ENCODE measurements at places on chromosomes 7 and 10.

DNA sequence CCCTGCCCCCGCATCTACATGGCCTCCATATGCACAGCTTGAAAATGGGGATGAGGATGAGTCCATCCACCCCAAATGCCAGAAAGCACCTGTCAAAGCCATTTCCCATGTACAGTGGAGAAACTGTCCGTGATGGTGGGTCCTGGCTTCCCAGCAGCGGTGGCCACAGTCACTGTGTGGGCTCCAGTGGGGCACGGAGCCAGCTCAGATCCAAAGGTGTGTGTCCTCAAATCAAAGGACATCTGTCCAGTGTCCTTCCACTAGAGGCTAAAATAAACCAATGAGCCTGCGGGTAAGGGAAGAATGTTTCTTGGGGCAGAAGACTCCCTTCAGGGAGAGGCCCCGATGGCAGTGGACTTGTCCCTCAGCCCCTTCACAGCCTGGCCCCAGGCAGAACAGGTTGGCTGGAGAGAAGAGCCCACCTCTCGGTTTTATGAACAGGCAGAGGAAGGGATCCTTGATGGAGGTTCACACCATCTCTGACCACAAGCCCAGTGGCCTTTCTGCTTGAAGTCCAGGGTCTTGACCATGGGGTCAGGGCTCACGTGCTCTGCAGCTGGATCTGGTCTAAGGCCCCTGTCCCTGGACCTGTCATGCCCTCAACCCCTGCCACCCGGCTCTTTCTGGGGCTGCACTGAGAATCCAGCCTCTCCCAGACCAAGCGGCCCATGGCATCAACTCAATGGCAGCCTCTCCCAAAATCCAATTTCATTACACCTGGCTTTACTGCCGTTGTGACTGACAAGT, 106.9 kb downstream of the TCERG1L start:
- no peak for DNase-seq

DNA sequence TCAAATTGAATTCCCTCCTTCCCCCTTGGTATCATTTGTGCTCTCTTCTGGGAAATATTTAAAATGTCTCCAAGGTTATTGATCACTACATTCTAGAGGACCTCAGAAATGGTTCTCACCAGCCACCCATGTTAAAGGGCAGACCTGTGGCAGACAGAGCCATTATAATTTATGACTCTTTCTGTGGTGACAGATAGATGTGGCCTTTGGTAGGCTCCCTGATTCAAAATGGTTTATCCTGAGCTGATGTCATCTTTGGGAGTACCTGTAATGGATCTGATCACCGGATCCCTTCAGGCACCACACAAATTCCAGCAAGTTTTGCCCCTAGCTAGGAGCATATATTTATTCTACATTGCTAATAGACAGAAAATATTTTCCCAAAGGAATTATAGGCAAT, 267.5 kb downstream of the SDK1 start:
- DNase-seq = no peak

DNA sequence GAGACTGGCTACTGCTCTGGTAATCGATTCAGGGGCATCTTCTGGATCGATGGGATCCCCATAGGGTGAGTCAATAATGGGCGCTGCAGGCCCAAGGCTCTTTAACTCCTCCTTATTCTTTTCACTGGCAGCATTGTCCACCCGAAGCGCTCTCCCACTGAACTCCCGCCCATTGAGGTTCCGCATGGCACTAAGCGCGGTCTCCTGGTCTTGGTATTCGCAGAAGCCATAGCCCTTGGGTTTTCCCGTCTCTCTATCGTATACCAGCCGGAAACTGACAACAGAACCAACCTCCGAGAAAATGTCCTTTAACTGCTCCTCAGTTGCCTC, 285 bp downstream of the CSTF2T start:
- DNase-seq = no peak

DNA sequence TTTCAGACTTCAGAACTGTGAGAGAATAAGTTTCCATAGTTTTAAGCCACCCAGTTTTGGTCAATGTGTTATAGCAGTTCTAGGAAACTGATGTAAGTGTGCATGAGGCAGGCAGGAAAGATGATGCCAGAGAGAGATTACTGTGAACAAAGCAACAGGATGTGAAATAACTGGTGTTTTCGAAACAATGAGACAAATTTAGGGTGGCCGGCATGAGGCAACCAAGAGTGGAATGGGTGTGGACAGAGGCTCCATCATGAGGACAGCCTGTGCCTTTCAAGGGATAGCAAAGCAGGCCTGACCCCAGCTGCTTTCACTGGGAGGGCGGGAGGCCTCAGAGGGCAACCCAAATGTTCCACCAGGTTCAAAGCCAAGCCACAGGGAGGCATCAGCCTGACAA, 67.3 kb upstream of the UCN3 start:
- no peak for DNase-seq

DNA sequence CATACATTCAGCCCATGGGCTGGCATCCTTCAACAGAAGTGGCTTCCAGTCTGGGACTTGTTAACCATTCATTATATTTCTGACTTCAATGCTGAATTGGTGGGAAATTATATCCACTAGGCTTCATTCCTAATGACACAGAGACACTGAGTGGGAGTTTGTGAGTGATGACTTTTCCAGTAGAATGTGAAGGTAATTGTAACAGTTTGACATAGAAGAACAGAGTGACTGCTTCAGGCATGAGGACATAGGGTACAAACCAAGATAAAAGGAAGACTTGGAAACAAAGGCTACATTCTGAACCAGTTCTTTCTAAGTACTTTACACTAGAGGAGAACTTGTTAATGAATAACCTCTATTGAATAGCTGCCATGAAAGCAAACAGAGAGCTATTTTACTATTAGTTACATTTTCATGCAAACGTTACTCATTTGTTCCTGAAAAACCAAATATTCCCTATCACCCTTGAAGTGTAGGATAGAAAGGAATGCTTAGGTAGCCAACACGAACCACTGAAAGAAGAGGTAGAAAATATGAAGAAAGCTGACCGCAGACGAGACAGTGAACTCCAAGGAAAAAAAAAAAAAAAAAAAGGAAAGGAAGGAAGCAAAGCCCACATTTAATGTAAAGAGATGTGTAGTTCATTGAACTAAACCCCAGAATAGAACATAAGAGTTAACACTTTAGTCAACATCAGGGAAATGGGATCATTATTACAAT, 237.0 kb upstream of the SEMA3C start:
- DNase-seq = no peak

DNA sequence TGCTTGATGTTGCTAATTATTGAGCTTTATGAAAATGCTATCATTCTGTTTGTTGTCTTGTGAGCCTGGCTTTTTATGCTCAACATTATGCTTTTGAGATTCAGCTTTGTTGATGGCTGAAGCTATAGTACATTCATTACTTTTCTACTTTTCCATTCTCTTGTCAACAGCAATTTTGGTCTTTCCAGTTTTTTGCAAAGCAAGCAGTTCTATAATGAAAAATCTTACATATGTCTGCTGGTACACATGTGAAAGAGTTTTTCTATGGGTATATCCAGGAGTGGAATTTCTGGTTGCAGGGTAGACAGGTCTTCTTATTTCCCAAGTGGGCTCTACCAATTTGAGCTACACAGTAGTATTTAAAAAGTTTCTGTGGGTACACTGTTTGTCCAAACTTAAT, 36.8 kb downstream of the SLC35B4 start:
- DNase-seq = no peak

- peak; percentile 12 for DNase-seq
Measured at GRCh38 chr7:17940951-17941431, 697 bp upstream of the SNX13 start.

DNA sequence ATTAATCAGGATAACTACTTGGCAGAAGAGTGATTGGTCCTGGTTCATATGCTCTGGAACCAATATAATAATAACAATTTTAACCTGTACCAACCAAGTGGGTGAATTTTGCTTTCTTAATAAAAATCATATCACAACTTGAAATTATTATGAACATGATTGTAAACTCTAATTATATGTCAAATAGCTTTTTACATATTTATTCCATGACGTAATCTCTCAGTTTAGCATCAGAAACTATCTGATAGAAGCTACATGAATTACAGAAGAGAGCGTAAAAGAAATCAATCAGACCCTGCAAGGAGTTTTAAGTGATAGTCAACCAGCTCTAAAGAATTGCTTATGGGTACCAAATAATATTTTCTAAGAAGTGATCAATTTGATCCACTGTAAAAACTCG, 10.1 kb downstream of the GNG11 start:
- DNase-seq = no peak

DNA sequence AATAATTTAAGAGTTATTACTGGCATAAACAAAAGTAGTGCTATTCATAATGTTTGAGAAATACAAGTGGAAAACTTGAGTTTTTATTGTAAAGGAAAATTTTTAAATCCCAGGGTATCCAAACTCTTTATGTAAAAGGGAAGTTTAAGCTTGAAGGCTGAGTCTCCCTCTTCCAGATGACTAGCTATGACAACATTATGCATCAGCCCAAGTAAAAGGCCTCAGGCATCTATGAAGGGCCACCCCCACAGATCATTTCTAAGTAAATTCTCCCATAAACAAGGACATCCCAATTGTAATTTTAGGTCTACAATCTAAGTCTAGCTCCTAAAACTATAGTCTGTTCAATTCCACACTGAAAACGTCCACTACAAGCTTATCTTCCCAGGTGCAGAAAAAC, 166.2 kb upstream of the STEAP1 start:
- no peak for DNase-seq
